ENCODE measurements at places on chromosomes 6 and 20. TPM values are rescaled to one million over a fixed set of nuclear protein-coding genes. Genes with fewer than 3 reads are reported as not detected.
A peak's percentile ranks its signal among the peaks of the same experiment; 100 is the strongest.

DNA sequence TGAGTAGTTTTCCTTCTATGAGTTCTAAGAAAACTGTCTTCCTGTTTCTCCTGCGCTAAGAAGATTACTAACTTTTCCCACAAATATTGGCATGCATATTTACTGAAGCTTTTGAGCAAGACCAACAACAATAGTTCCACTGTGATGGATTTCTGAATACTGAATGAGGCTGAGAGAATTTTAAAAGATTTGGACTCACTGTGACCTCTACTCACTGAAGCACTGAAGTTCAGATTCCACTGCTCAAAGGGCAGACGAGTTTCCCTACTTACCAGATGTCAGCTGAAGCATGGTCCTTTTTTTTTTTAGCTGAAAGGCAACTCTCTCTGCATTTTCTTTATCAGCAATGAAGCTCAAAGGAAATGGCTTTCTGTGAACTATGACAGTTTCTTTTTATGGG, 718.5 kb downstream of the RFPL4B start:
- no peak for DNase-seq

Gene EEF1A2
- 0.34 TPM for total RNA-seq

Gene HLA-DRA
- not detected for total RNA-seq

DNA sequence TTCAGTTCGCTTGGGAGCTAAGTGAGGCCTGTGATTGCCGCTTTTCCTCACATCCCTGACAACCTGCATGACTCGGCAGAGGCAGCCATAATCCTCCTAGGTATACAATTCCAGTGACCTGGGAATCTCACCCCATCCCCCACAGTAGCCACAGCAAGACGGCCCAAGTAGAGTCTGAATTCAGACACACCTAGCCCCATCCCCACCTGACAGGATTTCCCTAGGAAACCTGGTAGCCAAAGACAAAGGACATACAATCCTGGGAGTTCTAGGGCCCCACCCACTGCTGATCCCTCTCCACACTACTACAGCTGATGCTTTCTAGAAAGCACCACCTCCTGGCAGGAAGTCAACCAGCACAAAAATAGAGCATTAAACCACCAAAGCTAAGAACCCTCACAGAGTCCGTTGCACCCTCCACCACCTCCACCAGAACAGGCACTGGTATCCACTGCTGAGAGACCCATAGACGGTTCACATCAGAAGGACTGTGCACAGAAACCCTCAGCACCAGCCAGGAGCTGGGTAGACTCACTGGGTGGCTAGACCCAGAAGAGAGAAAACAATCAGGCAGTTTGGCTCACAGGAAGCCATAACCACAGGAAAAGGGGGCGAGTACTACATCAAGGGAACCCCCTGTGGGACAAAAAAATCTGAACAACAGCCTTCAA, 17.9 kb upstream of the RUNX2 start:
- DNase-seq: no peak

- DNase-seq: no peak
Observed at GRCh38 chr6:2843138-2843740, 1.6 kb upstream of the SERPINB1 start.

- DNase-seq: no peak
Observed at GRCh38 chr6:159960485-159960884, 8.4 kb upstream of the IGF2R start.

GRCh38 chr20:517221-517620, 26.4 kb downstream of the CSNK2A1 start:
- DNase-seq: no peak

DNA sequence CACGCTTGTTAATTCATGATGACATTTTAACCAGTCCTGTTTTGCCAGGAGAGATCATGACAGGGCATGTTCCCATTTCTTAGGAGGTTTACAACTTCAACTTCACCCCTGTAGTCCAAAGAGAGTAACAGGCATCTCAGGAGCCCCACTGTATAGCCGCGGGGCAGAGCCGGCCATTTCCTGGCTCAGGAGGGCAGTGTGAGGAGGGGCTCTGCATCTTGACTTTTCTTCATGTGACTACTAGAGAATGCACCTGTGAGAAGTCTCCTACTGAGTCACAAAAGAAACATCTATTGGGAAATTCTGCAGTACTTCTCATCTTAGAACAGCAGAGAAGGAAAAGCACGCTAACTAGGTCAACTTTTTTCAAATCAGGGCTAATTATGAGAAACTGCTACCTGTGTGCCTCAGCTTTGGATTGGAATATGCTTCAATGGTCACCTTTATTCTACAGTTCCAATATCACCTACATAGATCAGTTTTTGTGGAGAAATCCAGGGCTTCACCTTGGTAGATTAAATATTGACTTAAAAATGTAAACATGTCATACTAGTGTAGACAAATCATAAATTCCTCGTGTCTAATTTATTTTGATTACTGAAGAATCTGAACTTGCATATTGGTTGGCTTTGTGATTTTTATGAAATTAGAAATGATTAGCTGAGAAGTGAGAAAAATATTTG, 28.6 kb upstream of the SIM1 start:
- no peak for DNase-seq

Gene ULBP2
- 13.9 TPM for total RNA-seq

DNA sequence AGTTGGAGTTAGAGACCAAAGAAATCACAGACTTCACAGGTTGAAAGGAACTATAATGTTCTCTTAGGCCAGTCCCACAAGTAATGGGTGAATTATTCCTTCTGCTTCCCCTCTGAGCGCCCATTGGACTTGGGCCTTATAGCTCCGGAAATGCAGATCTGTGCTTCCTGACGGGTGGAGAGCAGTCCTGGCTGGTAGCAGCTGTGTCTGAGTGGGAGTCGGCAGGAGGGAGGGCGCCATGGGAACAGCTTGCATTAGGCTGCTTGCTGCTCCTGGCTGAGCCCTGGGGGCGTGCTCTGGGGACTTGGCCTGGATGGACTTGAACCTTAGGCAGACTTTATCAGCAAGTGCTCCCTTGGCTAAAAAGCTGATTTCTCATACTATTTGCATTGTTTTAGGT, 18.4 kb upstream of the NUP153 start:
- DNase-seq: no peak

Gene THBS2
- 1,906 TPM for total RNA-seq

- DNase-seq: no peak
Observed at GRCh38 chr20:36957875-36958667, 6.6 kb upstream of the SAMHD1 start.

DNA sequence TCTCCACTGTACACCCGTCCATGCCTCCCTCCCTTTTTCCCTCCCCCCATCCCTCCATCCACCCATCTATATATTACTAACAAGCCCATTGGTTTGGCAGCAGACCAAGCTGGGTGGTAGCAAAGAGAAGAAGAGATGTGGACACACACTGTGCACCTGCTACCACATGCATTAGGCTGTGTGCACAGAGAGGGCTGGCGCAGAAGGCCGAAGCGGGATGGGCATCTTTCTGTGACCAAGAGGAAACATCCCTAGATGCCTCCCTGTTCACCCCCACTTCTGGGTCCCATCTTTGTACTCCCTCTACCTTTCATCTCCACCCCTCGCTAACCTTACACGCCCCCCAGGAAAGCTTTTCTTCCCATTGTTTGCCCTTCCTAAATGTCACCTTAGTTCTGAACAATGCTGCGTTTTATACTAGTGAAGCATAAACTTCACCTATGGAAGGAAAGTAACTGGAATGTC, 64.9 kb upstream of the AFDN start:
- no peak for DNase-seq

Gene CAPN11
- total RNA-seq: not detected

DNA sequence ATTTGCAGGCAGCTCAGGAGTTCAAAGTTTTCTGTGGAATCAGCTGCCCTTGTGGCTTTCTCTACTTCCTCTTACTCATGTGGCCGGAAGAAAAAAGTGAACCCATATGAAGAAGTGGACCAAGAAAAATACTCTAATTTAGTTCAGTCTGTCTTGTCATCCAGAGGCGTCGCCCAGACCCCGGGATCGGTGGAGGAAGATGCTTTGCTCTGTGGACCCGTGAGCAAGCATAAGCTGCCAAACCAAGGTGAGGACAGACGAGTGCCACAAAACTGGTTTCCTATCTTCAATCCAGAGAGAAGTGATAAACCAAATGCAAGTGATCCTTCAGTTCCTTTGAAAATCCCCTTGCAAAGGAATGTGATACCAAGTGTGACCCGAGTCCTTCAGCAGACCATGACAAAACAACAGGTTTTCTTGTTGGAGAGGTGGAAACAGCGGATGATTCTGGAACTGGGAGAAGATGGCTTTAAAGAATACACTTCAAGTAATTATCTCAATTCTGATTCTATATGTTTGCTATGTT, 1.1 kb downstream of the MGME1 start:
- peak; percentile 39 for DNase-seq

- DNase-seq: no peak
Observed at GRCh38 chr6:56803594-56803993, 151.3 kb upstream of the BEND6 start.

Data from chondrocyte (in vitro differentiated cells).